ENCODE measurements at places on chromosomes 16 and 17.

- no peak for DNase-seq
Observed at GRCh38 chr17:1042486-1042885, 45.6 kb downstream of the TIMM22 start.

DNA sequence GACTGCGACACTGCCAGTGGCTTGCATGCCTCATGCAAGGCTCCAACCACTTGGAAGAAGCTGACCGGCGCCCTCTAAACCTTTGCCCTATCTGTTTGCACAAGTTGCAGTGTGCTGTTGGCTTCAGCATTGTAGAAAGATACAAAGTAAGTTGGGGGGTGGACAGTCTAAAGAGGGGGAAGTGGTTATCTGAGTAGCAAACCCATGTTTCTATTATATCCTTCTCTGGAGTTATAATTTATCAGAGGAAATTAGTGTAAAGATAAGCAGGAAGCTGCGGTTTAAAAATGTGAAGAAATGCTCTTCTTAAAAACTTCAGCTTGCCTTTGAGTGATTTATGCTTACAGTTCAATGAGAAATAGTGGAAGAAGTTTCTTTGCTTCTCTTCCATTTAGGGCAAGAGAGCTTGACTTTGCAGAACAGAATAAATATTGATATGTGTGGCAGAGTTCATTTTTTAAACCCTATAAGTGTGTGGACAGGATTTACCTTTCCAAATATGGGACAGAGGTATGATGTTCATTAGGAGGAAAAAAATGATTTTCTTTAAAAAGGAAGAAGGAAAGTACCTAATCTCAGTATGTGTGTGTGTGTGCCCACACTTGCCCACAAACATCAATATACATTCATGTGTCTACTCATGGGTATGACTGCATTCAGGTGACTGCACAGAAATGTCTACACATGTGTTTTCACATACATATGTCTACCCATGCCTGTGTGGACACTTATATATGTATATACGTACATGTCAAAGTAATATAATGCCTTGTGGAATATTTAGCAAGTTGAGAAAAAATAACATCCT, 8.1 kb downstream of the AMZ2 start:
- peak; percentile 54 for DNase-seq

GRCh38 chr17:54770836-54771235, 129.8 kb upstream of the TOM1L1 start:
- no peak for DNase-seq

DNA sequence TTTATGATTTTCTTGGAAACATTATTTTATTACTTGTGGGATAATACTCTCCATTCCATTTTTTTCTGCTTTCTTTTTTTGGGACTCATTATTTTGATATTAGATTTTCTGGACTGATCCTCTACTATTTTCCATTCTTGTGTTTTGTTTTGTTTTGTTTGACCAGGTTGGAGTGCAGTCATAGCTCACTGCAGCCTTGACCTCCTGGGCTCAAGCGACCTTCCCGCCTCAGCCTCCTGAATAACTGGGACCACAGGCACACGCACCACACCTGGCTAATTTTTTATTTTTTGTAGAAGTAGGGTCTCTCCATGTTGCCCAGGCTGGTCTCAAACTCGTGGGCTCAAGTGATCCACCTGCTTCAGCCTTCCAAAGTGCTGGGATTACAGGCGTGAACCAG, 44.1 kb downstream of the RBBP6 start:
- DNase-seq, result no peak

DNA sequence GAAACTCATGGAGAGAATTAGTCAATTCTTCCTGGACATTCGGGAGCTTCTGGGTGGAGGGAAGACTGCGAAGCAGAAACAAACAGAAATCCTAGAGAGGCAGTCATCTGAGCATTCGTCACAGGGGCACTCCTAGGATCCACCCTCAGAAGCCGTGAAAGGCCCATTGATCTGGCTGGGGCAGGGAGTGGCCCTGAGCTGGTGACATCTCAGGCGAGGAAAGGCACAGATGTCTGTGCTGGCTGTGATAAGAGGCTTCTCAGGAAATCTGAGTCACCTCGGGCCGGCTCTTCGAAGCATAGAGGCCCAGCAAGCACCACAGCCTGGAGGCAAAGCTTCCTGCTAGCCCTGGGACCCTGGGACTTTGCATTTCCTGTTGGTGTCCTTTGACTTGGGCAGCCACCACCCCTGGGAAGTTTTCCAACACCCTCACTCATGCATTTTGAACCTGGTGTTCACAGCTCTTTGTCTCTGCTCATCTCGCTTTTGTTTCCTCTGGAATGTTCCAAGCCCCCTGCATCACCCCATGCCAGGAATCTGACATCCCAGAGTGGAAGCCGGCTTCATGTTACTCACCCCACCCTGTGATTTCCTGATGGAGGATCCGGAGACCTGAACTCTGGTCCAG, 23.3 kb upstream of the CDRT4 start:
- DNase-seq, result peak; percentile 18
